ENCODE measurements at places on chromosomes 5 and 9.

DNA sequence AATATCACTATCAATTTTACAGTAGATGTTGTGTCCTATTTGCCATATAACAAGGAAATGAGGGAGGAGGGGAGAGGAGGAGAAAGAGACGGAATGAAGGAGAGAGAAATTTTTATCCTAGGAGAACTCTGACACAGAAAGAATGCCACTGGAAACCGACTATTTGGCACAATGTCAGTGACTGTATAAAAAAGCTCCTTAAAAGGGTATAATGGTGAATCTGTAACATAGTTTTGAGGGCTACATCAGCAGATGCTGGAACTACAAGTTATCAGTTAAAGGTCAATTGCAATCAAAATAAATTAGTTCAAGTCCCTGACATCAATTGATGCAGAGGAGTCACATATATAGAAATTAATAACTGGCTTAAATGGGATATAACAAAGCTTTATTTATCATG is 5.7 kb downstream of the EDIL3 start:
- DNase-seq: no peak

- DNase-seq: no peak
Observed at GRCh38 chr9:123322273-123323195, 33.5 kb upstream of the CRB2 start.

DNA sequence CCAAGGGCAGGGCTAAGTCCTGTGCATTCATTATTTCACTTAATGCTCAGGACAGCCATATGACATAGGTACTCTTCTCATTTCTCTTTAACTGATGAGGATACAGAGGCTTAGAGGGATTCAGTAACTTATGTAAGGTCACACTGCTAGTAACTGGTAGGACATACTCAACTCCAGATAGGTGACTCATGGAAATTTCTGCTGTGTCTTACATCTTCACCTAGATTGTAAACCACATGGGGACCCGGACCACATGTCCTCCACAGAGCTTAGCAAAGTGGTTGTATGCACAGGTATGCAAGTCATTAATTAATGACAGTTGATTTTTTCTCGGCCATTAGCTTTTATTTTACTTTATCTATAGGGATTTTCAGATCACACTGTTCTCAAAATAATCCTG is 29.3 kb downstream of the SLC1A1 start:
- DNase-seq: no peak

GRCh38 chr9:124480621-124480981 is 26.6 kb downstream of the NR5A1 start:
- peak; percentile 33 for DNase-seq

DNA sequence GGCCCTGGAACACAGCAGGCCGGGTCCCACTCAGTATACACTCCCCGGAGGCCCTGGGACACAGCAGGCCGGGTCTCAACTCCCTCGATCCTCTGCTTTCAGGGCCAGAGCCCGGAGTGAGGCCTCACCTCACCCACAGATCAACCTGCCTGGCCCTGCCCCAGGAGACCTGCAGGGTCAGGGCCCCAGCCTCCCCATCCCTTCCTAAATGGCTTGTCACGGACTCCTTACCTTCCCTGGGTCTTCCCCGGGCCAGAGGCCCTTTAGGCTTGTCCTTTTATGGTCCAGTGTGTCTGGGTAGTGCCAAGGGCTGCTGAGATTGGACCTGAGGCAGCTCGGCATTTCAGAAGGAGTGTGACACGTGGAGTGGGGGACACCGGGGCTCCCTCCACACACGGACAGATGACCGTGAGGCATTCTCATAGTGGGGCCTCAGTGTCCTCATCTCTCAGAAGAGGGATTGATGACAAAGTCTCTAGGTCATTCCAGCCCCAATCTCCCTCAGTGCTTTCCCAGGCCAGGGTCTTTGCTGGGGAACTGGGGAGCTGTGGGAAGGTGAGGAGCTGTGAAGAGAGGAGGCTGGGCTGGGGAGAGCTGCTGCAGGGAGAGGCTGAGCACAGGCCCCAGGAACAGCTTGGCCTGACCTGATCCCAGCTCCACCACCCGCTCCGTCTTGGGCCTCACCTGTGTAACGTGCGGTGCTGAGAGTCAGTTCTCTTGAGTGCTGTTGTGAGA is 18.0 kb upstream of the PLEKHG4B start:
- DNase-seq: no peak

GRCh38 chr9:7963026-7963425 is 163.4 kb upstream of the DMAC1 start:
- DNase-seq: no peak

DNA sequence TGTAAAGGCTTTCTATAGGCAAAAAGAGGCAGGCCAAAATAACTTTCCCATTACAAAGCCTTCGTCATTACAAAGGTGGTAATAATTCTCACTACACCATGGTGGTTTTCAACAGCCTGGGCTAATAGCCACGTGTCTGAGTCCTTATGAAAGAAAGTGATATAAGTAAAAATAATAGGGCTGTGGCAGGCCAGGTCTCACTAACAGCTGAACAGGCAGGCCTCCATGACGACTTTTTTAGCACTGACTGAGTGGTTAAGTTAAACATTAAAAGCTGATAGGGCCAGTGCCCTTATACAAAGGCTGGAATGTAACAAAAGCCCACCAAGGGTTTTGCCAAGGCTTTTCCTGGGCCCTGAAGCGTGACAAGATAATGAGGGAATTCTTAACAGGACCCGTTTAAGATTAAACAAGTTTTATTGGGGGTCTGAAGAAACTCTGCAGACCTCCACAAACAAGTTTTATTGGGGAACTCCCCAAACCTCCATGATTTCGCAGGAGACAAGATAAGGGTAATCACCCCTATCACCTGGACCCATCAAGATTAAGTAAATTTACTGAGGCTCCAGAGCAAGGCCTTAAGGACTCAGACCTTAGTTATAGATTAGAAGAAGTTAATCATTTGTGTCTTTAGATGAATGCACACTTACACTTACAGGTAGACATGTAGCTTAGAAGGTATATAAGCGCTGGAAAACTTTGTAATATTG is 412.9 kb downstream of the CHSY3 start:
- no peak for DNase-seq

DNA sequence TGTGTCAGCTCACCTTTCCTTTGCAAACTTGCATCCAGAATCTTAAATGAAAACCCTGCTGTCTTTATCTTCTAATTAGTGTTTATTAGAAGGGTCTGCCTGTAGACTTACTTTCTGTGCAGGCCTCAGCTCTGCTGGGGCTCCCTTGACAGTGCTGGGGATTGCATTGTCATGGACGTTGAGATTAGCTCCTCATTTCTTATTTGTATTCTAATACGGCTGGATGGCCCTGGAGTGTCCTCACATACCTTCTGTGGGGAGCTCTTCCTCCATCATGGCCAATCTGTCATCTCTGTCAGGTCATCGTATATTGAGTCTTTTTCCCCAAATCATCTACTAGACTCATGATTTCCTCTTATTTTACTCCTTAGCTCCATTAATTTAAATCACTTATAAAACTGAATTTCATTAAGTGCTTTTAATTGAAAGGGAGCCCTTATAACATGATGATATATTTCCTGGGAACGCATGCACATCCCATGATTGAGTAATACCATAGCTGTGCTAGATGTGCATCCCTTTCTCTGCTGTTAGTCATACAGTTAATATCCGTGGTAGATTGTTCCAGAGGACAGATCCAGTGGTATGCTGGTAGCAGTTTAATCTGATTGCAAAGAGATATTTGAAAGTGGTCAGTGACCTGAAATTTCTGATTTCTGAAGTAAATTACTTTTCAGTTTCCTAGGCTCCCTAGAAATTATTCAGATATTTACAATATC is 61.6 kb downstream of the ICE1 start:
- DNase-seq: no peak
